Right ventricle myocardium inferior (tissue), 1 donor: ENCODE measurements at places on chromosomes 3 and 15. TPM values are rescaled to one million over a fixed set of nuclear protein-coding genes. Genes with fewer than 3 reads are reported as not detected.

DNA sequence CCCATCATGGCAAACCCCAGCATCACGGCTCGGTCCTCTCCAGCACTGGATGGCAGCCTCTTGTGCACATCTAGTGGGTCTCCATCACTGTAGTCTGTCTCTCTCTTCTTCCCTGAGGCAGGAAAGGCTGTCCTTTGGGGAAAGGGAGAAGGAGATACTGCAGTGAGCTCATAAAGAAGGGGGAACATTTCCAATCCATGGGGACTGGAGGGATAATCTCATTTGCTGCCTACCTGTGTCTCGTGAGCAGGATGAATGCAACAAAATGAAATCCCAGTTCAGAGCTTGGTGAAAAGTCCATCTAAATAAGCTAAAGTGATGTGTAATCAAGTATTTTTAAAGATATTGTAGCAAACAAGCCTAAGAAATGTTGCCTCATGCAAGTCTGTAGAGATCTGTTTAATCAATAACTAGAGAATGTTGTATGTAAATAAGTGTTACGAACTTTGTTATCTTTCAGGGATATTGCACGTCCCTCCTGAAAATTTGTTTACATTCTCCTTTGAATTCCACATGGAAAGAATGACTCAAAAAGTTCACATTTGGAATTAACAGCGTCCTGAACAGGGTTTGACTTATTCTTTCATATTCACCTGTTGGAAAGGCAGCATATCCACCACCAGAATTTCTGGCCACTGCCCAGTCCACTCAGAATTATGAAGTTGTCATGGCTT, at the start of gene KCNMB3:
TSS of gene KCNMB3 (minus strand) at position 312 of the 674 bp plus-strand sequence. CDS start at position 188, 124 bp downstream.
- DNase-seq: no peak

GRCh38 chr3:146159037-146159436, 1.9 kb downstream of the PLOD2 start:
- DNase-seq: no peak

- no peak for DNase-seq
Measured at GRCh38 chr3:144200004-144200403, 228.4 kb downstream of the DIPK2A start.

GRCh38 chr3:77513542-77513941, 473.6 kb downstream of the ROBO2 start:
- no peak for DNase-seq

DNA sequence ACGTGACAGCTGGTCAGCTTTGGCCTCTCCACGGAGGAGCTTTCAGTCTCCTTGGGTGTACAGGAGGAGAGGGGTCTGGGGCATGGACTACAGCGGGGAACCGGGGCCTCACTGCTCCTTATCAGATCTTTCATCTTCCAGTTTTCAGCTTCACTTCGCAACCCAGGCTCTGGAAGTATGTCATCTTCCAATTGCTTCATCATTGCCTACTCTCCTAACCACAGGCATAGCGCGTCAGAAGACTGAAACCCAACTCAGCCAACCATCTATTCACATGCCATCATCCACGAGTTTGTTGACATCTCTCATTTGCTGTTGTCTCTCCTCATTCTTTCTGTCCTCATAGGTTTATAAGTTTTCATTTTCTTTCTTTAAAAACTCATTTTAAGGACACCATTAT, 119.5 kb downstream of the MYLK start:
- no peak for DNase-seq

GRCh38 chr15:31869686-31870307, 160.5 kb upstream of the CHRNA7 start:
- DNase-seq: no peak

GRCh38 chr3:98994128-98994762, 92.8 kb upstream of the DCBLD2 start:
- DNase-seq: no peak

- DNase-seq: no peak
Measured at GRCh38 chr3:72008226-72008996, 223.5 kb upstream of the PROK2 start.

GRCh38 chr3:89052386-89052785, 55.0 kb upstream of the EPHA3 start:
- no peak for DNase-seq

DNA sequence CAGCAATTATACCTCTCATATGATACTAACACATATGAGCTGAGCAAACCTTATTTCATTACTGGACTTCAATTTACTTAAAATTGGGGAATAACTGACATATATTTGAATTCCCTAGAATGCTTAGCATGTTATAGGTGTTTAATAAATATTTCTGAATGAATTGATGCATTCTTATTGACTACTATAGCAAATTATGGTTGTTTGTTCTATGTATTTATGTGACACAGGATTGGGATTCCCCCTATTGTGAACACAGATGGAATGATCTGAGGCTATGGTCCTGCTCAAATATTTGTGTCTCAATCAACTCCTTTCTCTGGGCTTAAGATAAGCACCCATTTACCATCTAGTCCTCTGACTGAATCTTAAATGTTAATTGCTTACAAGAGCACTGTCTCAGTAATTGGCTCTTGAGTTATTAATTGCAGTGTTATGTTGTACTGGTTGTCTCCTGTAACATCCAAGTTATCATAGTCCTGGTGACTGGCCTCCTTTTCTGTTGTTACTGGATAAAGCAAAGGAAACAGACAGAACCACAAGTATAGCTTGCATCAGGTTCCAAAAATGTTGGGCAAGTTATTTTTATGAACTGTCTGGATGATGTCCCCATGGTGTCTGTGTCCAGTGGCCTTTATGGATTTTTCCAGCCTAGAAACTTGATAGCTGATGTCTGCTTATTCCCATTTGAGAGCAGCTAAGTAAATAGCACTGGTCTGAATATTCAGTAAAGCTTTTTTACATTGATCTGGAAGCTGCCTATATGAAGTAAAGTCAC, 2.3 kb upstream of the UACA start:
- no peak for DNase-seq

- no peak for DNase-seq
Measured at GRCh38 chr3:47890828-47891612, 88.1 kb downstream of the DHX30 start.

DNA sequence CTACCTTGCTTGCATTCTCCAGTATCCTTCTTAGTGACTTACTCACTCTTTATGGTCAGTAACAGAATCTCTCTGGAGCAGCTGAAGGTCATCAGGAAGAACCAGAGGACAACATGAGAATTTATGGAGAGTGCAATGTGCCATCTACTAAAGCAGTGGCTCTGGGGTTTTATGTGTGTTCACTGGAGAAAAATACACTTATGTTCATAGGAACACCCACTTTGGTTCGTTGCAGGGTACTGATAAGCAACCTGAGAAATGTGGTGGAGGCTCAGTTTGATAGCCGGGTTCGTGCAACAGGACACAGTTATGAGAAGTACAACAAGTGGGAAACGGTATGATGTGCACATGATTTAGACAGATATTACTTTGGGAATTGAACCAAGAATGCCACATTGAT, 12.8 kb downstream of the CPB1 start:
- no peak for DNase-seq

DNA sequence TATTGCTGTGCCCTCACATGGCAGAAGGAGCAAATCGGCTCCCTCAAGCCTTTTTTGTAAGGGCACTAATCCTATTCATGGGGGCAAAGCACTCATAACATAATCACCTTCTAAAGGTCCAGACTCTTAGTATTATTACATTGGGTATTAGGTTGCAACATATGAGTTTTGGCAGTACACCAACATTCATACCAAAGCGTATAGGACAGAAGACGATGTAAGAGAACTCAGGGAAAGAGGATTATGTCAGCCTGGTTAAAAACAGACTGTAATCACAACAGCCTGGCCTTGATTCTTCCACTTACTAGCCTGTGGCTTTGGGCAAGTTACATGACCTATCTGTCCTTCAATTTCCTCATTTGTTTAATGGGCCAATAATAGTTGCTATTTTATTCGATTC, 828.5 kb upstream of the NECTIN3 start:
- DNase-seq: no peak

DNA sequence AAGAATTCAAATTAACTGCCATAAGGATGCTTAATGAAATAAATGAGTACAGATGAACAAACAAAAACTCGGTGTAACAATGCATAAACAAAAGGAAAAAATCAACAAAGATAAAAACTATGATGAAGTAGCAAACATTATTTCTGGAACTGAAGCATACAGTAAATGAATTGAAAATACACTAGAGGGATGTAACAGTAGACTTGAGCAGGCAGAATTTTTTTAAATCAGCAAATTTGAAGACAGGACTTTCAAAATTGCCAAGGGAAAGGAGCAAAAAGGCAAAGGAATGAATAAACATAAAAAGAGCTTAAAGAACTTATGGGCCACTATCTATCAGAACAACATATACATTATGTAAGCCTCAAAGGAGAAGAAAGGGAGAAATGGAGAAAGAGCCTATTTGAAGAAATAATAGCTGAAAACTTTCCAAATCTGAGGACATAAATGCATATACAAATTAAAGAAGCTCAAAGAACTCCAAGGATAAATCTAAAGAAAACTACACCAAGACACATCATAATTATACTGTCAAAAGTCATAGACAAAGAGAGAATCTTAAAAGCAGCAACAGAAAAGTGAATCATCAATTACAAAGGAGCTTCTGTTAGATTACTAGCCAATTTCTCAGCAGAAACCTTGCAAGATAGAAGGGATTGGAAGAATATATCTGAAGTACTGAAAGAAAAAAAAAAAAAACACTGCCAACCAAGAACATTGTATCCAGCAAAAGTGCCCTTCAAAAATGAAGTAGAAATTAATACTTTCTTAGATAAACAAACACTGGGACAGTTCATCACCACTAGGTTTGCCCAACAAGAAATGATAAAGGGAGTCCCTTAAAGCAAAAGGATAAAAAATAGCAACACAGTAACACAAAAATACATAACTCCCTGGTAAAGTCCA, 15.5 kb downstream of the TOP2B start:
- no peak for DNase-seq

GRCh38 chr3:129317848-129318247, 39.2 kb downstream of the HMCES start:
- no peak for DNase-seq

DNA sequence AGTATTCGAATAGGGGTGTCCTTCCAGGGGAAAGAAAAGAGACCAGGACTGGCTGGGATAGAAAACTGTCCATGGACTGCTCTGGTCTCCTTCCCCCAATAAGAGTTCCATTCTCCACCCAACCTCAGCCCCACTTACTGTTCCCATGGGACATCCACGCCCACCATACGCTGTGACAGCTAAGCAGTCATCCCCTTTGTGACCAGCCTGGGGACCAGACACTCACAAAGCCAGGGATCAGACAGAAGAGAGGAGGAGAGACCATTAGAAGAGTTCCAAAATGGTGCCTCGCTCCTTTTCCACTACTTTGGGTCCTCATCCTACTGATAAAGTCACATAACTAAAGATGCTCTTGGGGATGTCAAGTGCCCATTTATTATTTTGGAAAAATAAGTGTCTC, 27.6 kb upstream of the GNB5 start:
- no peak for DNase-seq

DNA sequence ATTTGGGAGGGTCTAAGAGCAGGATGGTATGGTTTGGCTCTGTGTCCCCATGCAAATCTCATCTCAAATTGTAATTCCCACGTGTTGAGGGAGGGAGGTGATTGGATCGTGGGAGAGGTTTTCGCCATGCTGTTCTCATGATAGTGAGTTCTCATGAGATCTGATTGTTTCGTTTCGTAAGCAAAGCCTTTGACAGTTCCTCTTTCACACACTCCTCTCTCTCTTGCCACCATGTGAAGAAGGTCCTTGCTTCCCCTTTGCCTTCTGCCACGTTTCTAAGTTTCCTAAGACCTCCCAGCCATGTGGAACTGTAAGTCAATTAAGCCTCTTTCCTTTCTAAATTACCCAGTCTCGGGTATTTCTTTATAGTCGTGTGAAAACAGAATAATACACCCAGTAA, 553.7 kb downstream of the TAFA4 start:
- DNase-seq: no peak

- no peak for DNase-seq
Measured at GRCh38 chr3:191781044-191781443, 320.1 kb downstream of the PYDC2 start.

Gene CCR9
- total RNA-seq: not detected

Gene CHRM5
- not detected for total RNA-seq

Gene SAMD7
- total RNA-seq: not detected

Gene LRRK1
- total RNA-seq: 2.7 TPM

Gene GMPPB
- total RNA-seq: 18.1 TPM
